ENCODE measurements at places on chromosomes 6 and 20.

GRCh38 chr6:43129434-43130194 is 41.5 kb upstream of the SRF start:
- DNase-seq, result peak; percentile 55

- DNase-seq, result peak; percentile 90
Observed at GRCh38 chr6:8085053-8085511, 17.3 kb downstream of the EEF1E1 start.

DNA sequence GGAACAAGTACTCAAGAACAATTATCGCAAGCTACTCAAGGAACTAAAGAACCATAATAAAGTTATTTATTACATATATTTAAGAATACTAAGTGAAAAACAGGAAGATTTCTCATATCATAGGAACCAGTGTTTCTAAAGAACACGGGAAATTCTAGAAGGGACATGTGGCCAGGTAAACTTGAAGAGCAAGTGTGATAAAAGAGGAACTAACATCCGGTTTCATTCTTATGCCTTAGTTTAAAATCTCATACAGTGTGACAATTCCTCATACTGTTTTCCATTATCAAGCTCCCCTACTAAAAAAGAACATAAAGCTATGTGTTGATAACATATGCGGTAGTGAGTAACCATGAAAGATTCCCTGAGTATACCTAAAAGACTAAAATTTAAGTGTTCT is 163.5 kb upstream of the SHLD1 start:
- DNase-seq, result no peak

- DNase-seq, result peak; percentile 25
Observed at GRCh38 chr6:109484122-109484521, 1.1 kb upstream of the ZBTB24 start.

- no peak for DNase-seq
Observed at GRCh38 chr6:55023230-55023629, 151.1 kb upstream of the HCRTR2 start.

DNA sequence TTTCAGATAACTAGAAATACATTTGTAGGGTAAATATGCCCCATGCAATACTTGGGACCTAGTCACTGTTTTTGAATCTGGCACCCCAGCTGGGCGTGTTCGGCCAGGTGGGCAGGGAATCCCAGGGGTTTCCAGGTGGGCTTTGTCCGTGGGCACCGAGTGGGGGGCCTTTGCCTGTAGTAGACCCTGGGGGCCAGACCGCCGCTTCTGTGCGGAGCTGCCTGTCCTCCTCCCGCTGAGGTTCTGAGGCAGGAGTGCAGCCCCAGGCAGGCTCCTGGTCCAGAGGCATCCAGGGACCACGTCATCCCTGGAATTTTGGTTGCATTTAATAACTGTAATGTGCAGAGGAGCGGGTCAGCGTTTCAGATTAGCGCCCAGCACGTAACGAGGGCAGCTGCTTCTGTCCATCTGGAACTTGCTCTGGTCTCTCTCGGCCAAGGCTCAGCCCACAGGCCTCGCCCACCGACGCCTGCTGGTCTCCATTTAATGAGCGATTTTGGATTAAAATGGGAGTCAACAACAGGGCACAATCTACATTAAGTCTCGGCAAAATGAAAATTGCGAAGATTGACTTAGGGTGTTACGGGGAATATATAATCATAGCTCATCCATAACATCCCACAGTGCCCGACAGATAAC is 12.8 kb downstream of the BHLHE23 start:
- no peak for DNase-seq

DNA sequence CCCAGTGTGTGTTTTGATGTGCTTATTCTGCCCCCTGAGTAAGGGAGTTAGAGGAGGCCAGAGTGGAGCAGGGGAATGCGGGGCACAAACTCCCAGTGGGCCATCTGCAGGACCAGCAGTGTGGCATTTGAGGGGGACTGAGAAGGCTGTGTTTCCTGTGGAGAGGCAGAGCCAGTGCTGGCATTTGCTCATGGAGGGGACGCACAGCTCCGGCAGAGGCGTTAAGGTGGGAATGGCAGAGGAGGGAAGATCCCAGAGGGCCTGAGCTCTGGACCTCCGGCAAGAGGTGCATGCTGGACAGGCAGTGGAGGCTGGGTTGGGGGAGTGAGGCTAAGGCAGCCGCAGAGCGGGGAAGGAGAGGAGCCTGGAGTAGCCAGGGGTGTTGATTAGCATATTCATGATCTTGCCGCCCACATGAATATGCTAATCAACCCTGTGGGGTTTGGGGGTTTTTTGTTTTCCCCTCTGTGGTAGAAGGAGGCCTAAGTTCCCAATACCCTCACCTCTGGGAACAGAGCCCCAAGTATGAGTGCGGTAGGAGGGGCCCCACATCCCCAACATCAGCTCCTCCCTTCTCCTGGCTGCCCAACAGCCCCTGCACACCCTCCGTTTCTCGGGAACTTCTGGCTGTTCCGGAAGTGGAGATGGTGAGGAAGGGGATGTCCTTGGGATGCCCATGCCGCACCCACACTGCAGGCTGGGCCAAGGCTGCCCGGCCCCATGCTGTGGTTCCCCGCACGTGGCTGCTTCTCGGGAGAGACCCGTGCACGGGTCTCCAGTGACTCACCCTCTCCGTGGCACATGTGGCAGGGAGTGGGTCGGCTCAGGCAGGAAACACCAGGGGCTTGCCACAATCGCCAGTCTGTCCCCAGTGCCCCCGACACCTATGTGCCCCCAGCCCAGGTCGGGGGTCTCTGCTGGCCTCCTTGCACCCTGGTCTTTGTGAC is 33.8 kb downstream of the DLGAP4 start:
- DNase-seq, result no peak

GRCh38 chr6:22809370-22809769 is 240.0 kb downstream of the HDGFL1 start:
- DNase-seq, result no peak

GRCh38 chr20:38747495-38748096 is 664 bp upstream of the ACTR5 start:
- no peak for DNase-seq

DNA sequence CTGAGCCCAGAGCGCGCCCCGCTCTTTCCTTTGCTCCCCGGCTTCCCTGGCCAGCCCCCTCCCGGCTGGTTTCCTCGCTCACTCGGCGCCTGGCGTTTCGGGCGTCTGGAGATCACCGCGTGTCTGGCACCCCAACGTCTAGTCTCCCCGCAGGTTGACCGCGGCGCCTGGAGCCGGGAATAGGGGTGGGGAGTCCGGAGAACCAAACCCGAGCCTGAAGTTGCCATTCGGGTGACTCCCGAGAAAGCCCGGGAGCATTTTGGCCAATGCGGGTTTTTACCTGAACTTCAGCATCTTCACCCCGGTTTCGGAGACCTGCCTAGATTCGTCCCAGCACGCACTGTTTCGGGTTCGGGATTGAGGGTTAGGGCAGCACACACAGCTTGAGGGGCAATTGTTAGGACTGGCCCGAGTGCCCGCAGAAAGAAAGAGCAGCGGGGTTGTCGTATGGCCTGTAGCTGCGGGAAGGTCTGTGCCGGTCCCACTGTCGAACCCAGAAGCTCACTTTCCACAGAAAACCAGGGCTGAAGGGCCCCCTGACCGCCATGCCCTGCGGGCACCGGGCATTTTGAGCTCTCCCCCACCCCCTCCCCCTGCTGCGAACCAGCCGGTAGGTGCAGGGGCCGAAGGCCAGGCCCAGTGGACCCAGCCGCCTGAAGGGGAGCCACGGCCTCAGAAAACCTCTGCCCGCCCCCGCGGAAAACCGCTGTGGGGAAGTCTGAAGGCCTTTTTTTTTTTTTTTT is 2.1 kb downstream of the FOXP4 start:
- no peak for DNase-seq

- DNase-seq, result no peak
Observed at GRCh38 chr6:41189967-41190366, 11.0 kb downstream of the TREML2 start.

DNA sequence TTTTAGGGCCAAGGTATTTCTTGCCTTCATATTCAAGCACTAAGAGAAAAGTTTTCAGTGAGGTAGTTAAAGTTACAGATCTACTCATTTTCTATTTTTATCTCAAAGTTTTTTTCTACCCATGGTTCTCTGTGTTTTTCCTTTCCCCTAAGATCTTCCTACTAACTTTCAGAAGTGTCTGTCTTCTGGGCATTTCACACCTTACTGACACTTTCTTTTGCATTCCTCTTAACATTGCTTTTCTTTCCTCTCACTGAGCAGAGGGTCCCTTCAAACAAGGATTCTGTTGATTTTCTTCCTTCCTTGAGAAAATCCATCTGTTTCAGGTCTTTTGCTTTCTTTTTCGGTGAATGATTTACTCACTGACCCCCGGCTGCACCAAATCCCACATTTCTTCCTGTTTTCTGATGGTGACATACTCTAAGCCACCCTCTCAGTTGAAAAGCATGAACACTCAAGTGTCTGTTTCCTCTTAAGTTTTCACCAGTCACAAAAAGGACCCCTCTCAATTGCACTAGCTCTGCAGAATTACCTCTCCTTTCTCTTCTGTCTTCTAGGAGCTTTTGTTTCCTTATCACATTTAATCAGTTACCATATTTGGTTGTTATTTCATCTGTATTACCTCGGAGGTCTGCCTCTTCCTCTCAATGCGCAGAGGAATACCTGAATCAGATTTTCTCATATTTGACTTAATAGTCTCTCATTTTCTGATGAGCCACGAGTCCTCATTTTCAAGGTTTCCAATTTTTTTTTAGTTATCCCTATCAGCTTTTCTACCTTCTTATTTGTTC is 73.5 kb upstream of the RNF217 start:
- DNase-seq, result no peak

GRCh38 chr6:90413867-90414266 is 117.2 kb upstream of the BACH2 start:
- DNase-seq, result peak; percentile 53

DNA sequence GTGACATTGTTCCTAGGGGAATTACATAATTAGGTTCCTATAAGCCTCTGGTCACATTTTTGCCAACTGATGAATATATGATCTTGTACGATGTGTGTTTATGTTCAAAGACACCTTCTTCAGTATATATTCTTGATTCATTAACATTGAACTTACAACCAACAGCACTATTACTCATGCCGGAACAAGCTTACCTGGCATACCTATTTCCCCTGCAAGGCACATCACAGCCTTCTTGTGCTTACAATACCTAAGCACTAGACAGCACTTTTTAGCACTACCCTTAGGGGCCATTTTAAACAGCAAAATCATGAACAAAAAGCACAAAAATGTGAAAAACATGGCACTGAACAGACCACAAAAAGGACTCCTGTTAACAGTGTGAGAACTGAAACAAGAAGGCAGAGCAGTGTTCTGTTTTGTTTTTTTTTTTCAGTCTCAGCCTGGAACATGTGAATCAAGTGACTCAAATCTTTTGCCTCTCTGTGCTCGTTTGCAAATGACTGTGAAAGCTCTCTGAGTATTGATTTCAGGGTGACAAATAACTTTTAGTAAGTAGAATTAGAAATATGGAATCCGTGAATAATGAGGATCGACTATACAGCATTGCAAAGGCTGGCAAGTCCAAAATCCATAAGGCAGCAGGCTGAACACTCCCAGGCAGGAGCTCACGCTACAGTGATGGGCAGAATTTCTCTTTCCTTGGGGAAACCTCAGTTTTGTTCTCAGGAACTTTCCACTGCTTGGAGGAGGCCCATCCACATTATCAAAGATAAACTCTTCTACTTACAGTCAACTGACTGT is 102.3 kb upstream of the TSHZ2 start:
- DNase-seq, result no peak

DNA sequence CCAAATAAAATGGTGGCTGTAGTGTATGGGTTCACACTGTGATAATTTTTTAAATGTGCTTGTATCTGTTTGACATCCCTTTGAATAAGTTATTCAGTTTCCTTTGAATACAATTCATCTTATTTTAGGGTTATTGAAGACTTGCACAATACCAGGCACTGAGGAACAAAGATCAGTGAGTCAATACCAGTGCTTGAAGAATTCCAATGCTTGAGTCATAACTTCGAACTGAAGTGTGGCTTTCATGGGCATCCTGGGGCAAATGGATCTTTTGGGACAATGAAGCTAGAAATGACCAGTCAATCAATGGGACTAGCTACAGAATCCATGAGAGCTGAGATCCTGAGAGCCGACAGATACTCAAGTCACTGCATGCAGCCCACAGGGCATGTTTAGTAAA is 349.9 kb upstream of the FLRT3 start:
- no peak for DNase-seq

DNA sequence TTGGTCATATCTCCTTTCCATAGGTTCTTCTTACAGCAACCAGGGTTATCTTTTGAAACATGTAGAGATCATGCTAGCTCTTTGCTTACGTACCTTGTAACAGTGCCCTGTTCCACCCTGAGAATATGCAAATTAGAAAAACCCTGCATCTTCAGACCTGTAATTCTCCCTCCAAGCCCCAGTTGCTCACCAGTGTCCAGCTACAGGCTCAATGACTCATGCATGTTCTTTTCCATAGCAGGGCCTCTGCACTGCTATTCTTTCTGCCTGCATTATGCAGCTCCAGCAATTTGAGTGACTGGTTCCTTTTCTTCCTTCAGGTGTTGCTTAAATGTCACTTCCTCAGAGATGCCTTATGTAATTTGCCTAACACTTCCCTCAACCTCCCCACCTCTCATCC is 636.2 kb downstream of the KHDRBS2 start:
- no peak for DNase-seq

DNA sequence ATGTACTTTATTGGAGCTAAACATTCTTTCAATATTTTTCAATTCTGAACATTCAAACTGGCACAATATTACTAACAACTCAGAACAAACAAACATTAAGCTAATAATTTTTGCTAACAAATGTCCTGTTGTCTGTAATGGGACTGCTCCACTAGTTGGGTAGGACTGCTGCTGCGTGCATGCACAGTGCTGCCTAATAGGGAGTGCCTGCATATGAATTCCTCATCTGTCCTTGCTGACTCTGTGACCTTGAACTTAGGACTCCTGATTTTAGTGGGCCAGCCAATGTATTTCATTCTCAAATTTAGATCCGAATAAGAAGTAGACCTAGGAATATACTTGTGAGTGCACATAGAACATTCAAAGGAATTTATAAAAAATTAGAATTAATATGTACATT is 196.5 kb upstream of the RAB32 start:
- no peak for DNase-seq

DNA sequence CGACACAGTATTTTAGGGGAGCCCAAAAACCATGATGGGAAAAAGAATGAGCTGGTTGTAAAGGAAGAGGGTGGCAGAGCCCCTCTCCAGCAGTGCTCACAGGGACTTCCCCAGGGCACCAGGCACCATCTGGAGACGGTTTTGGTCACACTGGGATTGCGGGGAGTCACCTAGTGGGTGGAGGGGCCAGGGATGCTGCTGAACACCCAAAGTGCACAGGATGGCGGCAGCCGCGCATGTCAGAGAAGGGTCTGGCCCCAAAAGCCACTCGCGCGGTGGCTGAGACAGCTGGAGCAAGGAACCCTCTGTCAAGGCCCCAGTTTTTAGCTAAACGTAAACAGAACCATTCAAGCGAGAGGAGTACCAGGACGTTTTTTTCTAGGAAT is 10.8 kb downstream of the CTSZ start:
- no peak for DNase-seq

All from fibroblast of lung (primary cell).